CD8-positive, alpha-beta T cell (primary cell): ENCODE measurements at places on chromosomes 16 and 17. TPM values are rescaled to one million over a fixed set of nuclear protein-coding genes. Genes with fewer than 3 reads are reported as not detected.

DNA sequence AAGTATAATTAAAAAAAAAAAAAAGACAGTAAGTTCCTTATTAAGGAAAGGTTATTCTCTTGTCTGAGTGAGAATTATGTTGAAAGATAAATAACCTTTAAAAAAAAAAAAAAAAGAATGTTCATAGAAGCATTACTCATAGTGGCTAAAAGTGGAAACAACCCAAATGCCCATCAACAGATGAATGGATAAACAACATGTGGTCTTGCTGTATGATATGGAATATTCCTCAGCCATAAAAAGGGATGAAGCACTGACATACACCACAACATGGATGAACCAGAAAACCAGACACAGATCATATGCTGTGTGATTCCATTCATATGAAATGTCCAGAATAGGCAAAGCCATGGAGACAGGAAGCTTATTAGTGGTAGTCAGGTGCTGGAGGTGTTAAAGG lies 9.2 kb upstream of the CCNF start:
- DNase-seq, result no peak

DNA sequence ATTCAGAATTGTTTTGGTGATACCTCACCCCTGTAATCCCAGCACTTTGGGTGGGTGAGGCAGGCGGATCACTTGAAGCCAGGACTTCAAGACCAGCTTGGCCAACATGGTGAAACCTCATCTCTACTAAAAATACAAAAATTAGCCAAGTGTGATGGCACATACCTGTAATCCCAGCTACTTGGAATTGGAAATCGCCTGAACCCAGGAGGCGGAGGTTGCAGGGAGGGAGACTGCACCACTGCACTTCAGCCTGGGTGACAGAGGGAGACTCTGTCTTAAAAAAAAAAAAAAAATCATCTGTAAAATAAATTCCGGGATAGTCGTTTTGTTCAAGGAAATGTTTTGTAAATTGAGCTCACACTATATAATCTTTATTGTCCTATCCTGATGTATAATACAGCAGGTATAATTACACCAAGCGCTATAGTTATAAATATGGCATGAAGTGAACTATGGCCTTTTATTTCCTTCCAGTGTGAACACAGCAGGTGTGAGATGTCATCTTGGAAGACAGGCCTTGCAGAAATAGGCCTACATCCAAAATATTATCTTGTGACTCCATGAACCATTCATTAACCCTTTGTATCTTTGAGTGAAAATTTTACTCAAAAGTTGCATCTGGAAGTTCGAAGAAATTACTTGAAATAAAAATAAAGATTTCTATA lies 25.4 kb downstream of the PLA2G10 start:
- DNase-seq, result no peak

DNA sequence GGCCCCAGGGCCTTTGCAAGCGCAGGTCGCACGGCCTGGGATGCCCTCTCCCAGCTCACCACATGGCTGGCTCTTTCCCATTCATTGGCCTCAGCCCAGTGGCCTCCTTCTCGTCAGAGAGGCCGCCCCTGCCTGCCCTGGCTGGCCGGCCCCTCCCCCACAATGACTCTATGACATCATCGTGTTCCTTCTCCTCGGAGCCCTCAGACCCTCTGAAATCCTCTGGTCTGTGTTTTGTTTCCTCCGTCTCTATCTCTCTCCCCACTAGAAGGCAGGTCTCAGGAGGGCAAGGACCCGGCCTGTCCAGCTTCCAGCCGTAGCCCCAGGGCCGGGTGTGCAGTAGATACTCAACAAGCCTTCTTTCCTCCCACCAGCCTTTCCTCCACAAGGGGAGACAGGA lies 164.8 kb upstream of the FOXF1 start:
- DNase-seq, result no peak

DNA sequence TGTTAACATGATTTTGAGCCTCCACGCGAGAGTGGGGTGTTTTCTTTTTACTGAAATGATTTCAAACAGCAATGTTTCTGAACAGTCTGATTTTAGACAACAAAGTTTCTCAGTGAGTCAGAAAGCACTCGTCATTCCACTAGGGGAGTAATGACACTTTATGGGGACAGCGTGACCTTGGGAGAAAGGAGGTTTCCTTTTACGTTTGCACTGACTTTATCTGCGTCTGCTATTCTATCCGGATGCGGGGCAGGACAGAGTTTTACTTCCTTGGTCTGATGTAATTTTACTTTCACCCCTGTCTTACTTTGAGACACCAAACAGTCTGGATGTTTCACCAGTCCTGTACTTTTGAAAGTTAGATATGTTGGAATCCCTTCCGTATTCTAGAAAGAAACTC lies 20.7 kb downstream of the SLC47A1 start:
- DNase-seq, result no peak

DNA sequence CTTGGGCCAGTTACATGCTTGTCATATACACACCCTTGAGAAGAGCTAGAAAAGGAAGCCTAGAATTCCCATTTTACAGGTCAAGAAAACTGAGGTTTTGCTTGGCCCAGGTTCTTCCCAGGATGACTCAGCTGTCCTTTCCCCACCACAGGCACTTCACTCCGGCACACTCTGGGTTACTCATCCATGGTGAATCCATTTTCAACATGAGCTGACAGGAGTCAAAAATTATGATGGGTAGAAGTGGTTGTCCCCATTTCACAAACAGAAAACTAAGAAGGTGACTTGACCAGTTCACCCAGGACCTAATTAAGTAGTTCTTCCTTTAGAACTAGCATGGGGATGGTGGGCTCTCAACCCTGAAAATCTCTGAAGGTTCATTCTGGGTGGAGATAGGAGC lies 67.2 kb downstream of the USP22 start:
- DNase-seq, result no peak

GRCh38 chr17:57228911-57229310 lies 27.4 kb upstream of the MSI2 start:
- no peak for DNase-seq

GRCh38 chr17:8375738-8376259 lies 705 bp downstream of the KRABD2 start:
- no peak for DNase-seq

- DNase-seq, result no peak
These were observed 89.3 kb upstream of the GSE1 start for GRCh38 chr16:85523602-85524364.

GRCh38 chr17:51147650-51148049 lies 5.7 kb upstream of the NME1 start:
- no peak for DNase-seq

GAST gene
- not detected for total RNA-seq

LHX1 gene
- not detected for total RNA-seq

B4GALNT2 gene
- 0.05 TPM for total RNA-seq

NOTUM gene
- not detected for total RNA-seq
